ENCODE measurements at places on chromosomes 6 and 20.

- no peak for DNase-seq
These were observed 50.2 kb upstream of the DACT2 start for GRCh38 chr6:168369786-168370185.

DNA sequence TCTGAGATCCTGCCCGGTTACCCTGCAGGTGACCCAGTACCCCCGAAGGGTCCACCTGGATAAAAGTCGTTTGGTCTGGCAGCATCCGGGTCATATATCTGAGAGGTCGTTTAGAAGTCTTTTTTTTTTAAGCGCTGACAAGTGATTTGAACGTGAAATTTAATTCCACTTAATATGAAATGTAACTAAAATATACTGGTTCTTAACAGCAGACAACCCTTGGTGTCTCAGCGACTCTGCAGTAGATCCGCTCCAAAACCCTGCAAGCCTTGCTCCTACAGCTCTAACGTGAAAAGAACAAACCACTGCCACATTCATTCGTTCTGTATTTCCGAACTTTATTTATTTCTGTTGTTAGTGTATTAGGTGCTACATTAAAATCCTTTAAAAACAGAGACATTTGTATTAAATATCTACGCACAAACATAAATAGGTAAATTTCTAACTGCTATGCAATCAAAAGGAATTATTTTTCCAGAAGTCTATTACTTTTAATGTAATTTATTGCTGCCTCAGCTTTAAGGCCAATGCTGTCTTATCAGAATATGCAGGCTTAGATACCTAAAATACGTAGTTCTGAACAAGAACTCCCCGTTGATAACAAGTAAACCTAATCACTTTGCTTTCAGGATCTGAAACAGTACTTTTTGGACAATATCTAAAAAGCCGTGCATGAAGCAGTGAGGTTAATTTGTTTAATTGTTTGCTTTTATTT lies 33.5 kb upstream of the TCF21 start:
- DNase-seq: no peak

- DNase-seq: no peak
These were observed 40.1 kb downstream of the ZBTB2 start for GRCh38 chr6:151351146-151351700.

- no peak for DNase-seq
These were observed 170.3 kb upstream of the PREP start for GRCh38 chr6:105573138-105573537.

DNA sequence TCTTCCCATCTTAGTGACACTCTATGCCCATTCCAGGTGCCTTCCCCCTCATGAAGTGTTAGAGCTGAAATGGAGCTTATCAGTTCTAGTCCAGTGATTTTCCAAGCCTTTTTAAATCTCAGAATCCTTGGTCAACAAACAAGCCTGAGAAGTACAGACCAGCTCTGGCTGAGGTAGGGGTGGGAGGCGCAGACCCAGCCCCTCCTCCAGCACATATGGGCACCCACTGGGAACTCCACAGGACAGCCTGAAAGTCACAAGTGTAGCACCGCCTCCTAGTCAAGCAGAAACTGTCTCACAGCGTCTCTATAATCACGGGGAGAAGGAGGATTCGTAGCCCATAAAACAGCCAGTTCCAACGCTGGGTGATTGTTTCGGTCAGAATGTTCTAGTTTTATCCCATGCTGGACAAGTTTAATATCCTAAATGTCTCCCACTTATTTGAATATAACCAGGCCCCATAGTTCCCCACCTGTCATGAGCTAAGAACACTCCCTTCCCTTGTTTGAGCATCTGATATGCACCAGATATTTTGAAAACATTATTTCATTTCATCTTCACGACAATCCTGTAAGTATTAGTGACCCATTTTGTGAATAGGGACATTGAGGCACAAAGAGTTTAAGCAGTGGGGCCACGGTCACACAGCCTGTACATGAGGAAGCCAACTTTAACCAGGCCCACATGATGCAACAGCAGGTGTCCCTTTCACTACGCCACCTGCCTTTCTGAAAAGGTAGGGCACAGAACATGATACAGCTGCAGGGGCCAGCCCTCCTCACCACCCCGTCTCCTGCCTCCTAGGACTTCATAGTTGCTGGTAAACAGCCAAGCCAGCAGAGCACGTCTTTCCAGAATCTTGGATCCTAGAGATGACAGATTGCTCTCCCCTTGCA lies 40.1 kb downstream of the TRAF3IP2 start:
- no peak for DNase-seq

GRCh38 chr6:27321901-27322300 lies 9.8 kb upstream of the POM121L2 start:
- no peak for DNase-seq

GRCh38 chr6:24537771-24538385 lies 43.1 kb downstream of the ALDH5A1 start:
- DNase-seq: no peak

All from activated T-helper 1 cell treated with Interleukin-2 at 50 U/mL for 16 hours (primary cell).